Bronchus fibroblast of lung (primary cell): ENCODE measurements at places on chromosomes 2 and 18. TPM values are rescaled to one million over a fixed set of nuclear protein-coding genes. Genes with fewer than 3 reads are reported as not detected.

HJURP gene
- total RNA-seq, result 39.4 and 40.5 TPM in 2 replicates

SCYGR4 gene
- total RNA-seq, result not detected in 2 replicates

GPR148 gene
- total RNA-seq, result not detected in 2 replicates

ERICH2 gene
- total RNA-seq, result not detected in 2 replicates

SAG gene
- not detected in 2 replicates for total RNA-seq

SCN3A gene
- 0.15 and 0.17 TPM in 2 replicates for total RNA-seq
